ENCODE measurements at places on chromosomes 3 and 15.

DNA sequence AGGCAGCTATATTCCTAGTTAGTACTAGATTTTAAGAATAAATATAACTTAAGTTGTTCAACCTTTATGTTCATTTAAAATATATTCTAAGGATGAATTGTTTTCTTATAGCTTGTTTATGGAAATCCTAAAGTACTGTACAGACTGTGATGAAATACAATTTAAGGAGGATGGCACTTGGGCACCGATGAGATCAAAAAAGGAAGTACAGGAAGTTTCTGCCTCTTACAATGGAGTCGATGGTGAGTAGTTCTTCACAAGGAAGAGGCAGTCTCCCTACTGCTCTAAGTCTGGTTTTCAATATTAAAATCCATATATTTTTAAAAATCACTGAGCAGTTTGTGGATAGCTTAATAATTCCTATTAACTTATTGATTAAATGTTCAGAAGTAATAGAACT is 29.6 kb downstream of the CALML4 start:
- no peak for DNase-seq

DNA sequence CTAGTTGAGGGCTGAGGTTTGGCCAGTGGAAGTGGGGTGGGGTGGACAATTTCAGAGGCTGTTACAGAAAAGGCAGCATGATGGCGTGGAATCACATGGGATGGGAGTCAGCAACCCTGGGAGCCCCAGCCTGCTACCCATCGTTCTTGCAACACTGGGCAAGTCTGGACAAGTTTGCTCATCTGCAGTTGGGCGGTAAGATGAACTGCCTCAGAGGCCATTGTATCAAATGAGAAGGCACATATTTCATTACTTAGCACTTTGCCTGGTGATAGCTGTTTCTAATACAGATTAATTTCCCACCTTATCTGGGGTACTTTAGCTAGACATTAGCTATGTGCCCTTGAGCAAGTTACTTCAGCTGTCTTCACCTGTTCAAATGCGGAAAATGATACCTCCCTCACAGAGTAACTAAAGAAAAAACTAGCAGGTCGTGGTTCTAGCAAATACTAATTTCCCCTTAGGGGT is 248.9 kb downstream of the THSD4 start:
- no peak for DNase-seq

GRCh38 chr15:68603951-68604350 is 25.2 kb downstream of the CORO2B start:
- no peak for DNase-seq

DNA sequence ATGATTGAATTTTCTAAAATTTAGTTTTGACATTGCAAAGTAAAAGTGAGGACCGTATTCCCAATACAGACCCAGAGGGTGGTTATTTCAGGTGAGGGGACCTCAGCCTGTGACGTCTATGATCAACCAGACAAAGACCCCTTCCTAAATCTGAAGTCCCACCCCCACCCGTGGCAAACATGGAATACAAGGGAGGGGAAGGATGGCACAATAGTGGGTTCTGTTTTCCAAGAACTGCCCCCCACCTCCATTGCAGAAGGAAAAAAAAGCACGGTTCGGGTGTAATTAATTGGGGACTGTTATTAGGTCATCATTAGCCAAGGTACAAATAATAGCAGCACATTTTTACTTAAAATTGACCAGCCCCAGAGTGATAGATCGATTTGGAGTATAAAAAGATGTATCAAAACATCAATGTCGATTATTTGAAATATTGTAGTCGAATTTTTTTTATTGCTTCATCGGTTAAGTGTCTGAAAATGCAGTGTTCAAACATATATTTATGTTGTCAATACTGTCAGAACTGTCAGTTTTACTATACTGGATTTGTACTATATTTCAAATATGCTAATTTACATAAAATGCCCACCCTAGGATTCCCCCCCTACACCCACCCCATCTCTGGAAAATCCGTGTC is 7.5 kb upstream of the MEIS2 start:
- DNase-seq, result no peak

DNA sequence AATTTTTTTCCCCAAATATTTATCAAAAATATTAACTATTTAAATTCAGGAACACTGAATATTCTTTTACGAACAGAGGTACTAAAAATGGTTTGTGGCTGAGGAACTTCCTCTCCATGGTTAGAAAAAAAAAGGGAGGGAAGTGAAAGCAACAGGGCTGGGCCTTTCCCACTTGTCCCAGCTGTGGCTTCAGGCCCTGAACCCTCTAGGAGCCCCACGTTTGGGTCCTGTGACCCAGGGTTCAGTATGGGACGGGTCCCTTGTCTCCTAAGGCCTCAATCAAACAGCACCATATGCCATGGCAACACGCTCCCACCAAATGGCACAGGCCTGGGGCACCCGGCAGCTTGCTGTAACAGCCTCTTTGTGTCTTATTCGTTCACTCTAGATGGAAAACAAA is 32.4 kb downstream of the POC1A start:
- DNase-seq, result no peak

DNA sequence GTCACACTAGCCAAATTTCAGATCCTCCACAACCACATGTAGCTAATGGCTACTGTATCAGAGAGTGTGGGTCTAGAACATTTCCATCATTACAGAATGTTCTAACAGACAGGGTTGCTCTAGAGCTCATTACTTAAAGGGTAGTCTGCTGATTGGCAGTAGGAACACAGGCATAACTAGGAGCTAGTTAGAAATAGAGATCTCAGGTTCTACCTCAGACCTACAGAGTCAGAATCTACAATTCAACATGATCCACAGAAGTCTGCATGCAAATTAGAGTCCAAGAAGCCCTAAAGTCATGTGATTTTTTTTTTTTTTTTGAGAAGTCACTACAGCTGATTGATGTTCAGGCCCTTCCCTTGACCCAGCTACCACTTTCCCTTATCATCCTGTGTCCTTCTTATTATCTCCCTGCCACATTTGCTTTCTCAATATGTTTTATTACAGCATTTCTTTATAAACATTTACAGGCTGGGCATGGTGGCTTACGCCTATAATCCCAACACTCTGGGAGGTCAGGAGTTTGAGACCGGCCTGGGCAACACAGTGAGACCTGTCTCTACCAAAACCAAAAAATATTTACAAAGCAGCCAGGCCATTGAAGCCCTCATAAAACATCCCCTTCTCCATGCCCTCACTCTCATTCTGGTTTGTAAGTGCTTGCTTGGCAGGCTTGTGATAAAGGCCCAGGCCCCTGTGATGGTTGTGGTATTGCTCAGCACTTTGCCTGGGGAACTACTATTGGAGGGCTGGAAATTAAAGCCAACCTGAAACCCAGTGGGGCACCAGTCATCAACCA is 3.8 kb upstream of the ABHD5 start:
- DNase-seq, result no peak

GRCh38 chr3:177295116-177295515 is 97.8 kb upstream of the TBL1XR1 start:
- no peak for DNase-seq

- no peak for DNase-seq
Observed at GRCh38 chr3:6396631-6397030, 464.3 kb upstream of the GRM7 start.

- no peak for DNase-seq
Observed at GRCh38 chr3:11130385-11130784, 23.9 kb upstream of the HRH1 start.

GRCh38 chr15:94240480-94240879 is 9.1 kb downstream of the MCTP2 start:
- no peak for DNase-seq

- DNase-seq, result no peak
Observed at GRCh38 chr3:71110385-71111222, 472.9 kb downstream of the FOXP1 start.

GRCh38 chr3:95511828-95512227 is 1302.6 kb upstream of the EPHA6 start:
- DNase-seq, result no peak

DNA sequence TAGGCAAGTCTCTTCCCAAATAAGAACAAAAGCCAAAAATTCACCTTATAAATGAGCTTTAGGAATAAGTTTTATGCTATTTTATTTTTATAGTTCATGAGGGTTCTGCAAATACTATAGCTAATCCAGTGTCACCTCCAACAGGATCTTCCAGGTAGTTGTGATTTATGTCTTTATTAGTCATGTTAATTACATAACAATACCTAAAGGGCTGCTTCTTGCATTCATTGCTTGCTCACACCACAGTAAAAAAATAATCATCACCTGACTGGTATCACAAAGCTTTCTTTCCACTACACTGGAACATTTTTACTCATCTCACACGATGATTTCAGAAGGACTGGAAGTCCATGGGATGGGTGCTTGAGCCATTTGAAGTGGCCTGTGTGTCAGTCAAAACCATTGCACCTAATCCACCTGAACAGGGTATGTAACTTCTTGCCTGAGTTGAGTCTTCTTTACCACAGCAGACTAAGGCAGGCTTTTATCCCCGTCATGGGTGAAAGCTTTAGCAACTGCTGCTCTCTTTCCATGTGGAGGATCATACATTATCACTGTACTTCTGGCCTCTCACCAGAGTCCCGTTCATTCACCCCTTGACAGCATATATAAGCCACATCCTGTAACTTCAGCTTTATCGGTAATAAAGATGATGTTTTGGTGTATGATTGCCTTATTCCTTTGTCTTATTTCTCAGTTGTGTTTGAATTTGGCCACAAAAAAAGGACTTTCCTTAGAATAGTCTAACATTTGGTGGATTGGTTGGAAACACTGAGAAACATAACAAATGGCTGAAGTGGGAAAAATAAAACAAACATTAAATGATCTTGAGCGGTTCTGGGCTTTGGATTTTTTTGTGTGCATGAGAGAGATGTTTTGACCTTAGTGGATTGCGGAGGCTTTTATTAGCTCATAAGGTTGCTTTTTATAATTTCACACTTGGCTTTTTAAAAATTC is 382.6 kb upstream of the THBS1 start:
- no peak for DNase-seq

- DNase-seq, result no peak
Observed at GRCh38 chr3:189353988-189354889, 182.5 kb downstream of the TPRG1 start.

DNA sequence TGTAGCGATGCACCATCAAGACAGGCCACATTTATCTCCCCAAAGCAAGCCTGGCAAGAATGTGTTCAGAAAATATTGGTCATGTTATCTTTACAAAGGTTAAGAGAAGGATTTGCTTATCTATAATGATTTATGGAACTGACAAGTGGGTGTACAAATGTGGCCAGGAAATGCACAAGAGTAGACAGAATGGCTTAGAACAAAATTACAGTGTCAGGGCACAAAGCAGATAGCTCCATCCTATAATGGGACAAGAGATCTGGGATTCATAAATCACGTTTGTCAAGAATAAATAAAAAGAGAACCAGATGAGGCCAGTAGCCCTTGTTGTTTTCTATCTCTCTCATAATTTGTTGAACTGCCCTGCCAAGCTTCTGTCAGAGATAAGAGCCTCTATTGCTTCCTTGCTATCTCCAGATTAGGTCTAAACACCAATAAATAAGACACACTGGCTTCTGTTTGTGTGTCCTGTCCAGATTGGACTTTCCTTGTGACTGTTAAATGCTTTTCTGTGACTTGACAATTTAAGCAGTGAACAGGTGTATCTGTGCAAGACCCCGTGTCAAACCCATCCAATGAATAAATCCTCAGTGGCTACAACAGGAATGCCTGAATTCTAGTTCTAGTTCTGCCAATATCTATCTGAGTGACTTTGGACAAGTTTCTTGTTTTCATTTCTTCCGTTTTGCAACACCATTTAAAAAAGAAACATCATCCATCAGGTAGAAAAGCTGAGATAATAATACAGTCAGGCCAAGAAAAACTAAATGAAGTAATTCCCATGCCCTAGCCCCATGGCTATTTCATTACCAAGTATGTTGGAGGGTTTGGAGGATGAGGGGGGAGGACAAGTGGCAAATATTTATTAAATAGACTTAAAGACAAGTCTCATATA is 157.2 kb downstream of the DCLK3 start:
- DNase-seq, result peak; percentile 25

DNA sequence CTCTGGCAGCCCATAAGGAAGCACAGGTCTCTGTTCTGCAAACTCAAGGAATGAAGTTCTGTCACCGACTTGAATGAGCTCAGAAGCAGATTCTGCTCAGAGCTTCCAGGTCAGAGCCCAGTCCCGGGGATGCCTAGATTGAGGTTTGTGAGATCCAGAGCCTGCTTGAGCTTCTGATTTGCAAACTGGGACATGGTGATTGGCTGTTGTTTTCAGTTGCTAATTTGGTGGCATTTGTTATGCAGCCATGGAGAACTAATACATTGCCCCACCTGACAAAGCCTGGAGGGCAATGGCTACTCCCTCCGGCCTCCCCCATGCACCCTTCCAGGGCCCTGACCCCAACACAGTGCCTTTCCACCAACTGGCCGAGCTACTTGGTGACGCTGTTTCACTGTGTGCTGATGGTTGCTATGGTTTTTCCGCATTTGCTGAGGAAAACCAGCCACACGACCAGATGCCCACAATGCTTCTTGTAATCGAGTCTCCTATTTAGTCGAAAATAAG is 379.5 kb upstream of the ATP10A start:
- no peak for DNase-seq

All from M059J (cell line).